ENCODE measurements at places on chromosomes 1 and 21.

DNA sequence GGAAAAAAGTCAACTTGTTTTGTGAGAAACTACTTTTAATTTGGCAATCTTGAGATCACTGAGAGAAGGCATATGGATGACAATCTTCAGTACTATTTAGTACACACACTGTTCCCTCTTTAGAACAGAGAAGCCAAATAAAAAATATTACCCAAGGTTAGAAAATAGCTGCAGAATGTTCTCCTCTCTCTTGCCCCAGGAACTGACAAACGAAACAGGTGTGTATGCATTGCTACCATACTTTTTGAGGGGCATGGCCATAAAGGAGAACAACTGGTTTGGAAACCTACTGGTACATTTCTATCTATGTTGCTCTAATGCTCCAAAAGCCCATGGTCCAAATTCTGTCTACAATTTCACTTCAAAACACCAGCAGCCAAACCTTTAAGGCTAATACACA, 5.7 kb downstream of the TOR1AIP2 start:
- H3K4me1 ChIP-seq = peaks cover 1% of the 10 kb centered on the region
- H3K27me3 ChIP-seq = no peaks in the 10 kb centered on the region
- H3K36me3 ChIP-seq = peaks cover 11% of the 10 kb centered on the region

DNA sequence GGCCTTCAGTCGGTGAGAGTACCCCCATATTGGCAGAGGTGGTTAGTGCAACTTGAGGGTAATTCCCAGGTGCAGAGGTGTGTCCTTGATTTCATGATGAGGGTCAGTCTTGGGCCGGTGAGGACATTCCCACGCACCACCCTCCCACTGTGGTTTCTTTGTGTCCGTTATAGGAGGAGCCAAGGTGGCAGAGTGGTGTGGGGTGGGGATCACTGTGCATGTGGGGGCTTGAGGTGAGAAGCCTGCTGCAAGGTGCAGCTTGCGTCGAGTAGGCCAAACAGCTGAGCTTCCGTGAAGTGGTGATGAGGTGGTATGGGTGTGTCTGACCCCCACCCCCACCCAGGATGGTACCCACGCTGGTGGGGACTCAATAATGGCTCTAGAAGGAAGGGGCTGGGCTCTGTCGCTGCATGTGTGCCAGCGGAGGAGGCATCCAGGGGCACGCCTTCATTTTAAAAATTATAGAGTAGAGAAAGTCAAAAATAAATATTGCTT, 6.2 kb downstream of the PTPRF start:
- no peaks in the 10 kb centered on the region for H3K36me3 ChIP-seq
- peaks cover under 1% of the 10 kb centered on the region for H3K4me1 ChIP-seq
- peaks cover 5% of the 10 kb centered on the region for H3K27me3 ChIP-seq
- no peak for DNase-seq
- H3K27ac ChIP-seq = no peak overlapping the region

- no peak overlapping the region for H3K4me3 ChIP-seq
- DNase-seq = no peak
- H3K27ac ChIP-seq = no peak overlapping the region
- no peaks in the 10 kb centered on the region for H3K4me1 ChIP-seq
- no peaks in the 10 kb centered on the region for H3K27me3 ChIP-seq
- H3K36me3 ChIP-seq = no peaks in the 10 kb centered on the region
Observed at GRCh38 chr21:45048026-45048698, 26.2 kb upstream of the ADARB1 start.

- no peak for DNase-seq
- H3K27me3 ChIP-seq = no peaks in the 10 kb centered on the region
- no peaks in the 10 kb centered on the region for H3K36me3 ChIP-seq
- H3K4me3 ChIP-seq = peak overlapping the region; percentile 34
- H3K27ac ChIP-seq = peak overlapping the region; percentile 71
Observed at GRCh38 chr21:34615487-34615814, 538 bp upstream of the RCAN1 start.

DNA sequence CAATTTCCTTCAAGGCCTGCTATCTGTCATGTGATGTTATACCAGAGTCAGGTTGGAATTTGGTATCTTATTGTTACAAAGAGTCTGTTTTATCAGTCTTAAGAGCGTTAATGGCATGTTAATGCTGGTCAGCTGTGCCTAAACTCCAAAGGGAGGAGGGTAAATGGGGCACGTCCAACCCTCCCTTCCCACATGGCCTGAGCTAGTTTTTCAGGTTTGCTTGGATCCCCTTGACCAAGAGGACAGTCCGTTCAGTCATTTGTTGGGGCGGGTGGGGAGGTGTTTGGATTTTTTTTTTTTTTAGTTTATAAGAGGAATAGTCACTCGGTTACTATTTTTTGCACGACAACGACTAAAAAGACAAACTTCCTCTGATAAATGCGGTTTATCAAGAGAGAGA, 63.8 kb upstream of the LYST start:
- no peak for DNase-seq
- H3K4me3 ChIP-seq = no peak overlapping the region
- H3K27me3 ChIP-seq = no peaks in the 10 kb centered on the region

DNA sequence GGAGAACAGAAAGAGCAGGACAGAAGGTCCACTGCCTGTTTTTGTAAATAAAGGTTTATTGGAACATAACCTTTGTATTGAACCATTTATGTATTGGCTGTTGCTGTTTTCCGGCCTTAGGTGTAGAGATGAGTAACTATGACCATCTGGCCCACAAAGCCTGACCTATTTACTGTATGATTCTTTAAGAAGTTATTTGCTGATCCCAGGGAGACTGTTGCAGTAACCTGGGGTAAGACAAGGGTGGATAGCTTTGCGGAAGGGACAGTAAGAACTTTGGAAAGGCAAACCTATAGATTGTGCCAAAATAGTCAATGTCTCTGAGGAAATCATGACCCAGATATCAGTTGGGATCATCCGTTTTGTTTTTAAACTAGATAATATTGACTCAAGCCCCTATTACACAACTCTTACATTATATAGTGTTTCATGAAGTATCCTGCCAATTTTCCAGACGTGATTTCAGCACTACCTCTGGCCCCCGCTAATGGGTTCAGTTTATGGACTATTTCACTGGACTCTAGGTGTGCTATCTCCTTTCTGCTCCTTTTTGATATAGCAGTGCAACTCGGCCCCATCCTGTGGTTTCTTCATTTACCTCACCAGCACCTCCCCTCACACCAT, 20.8 kb upstream of the TLCD4 start:
- no peak for DNase-seq
- H3K27me3 ChIP-seq = no peaks in the 10 kb centered on the region
- no peaks in the 10 kb centered on the region for H3K36me3 ChIP-seq
- H3K4me1 ChIP-seq = no peaks in the 10 kb centered on the region
- H3K4me3 ChIP-seq = no peak overlapping the region

- no peaks in the 10 kb centered on the region for H3K27me3 ChIP-seq
- no peaks in the 10 kb centered on the region for H3K4me1 ChIP-seq
- no peaks in the 10 kb centered on the region for H3K36me3 ChIP-seq
- no peak overlapping the region for H3K4me3 ChIP-seq
- H3K27ac ChIP-seq = no peak overlapping the region
Observed at GRCh38 chr1:37094302-37094701, 60.0 kb upstream of the GRIK3 start.

DNA sequence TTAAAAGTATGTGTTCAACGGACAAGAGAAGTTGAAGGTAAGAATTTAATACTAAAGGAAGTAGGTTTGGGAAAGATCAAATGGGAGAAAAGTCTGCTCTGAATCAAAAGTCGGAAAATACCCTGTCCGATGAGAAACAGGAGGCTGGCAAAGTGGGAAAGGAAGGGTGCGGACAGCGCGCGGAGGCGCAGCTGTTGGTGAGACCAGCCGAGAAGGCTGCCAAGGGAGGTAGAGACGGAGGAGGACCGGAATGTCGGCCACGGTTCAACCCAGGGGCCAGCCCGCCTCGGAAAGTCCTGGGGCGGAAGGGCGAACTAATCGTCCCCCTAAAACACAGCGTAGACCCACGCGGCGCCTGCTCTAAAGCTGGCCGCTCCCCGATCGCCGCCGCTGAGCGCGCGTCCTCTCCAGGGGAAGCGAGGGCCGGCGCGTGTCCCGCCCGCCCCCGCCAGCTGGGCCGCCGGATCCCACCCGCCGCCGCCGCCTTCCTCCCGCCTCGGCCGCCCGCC, 639 bp upstream of the SPATA1 start:
- peak overlapping the region; percentile 98 for H3K27ac ChIP-seq
- no peaks in the 10 kb centered on the region for H3K27me3 ChIP-seq
- peaks cover 5% of the 10 kb centered on the region for H3K36me3 ChIP-seq
- peaks cover 5% of the 10 kb centered on the region for H3K4me1 ChIP-seq
- peak overlapping the region; percentile 92 for H3K4me3 ChIP-seq
- DNase-seq = no peak

- H3K4me1 ChIP-seq = no peaks in the 10 kb centered on the region
- no peak overlapping the region for H3K27ac ChIP-seq
- H3K4me3 ChIP-seq = no peak overlapping the region
- no peaks in the 10 kb centered on the region for H3K27me3 ChIP-seq
- no peak for DNase-seq
Observed at GRCh38 chr1:167344112-167344511, 123.4 kb downstream of the POU2F1 start.

GRCh38 chr1:197451381-197451780, 183.3 kb downstream of the CRB1 start:
- H3K27ac ChIP-seq = no peak overlapping the region
- no peaks in the 10 kb centered on the region for H3K36me3 ChIP-seq
- no peak for DNase-seq
- no peaks in the 10 kb centered on the region for H3K4me1 ChIP-seq
- no peak overlapping the region for H3K4me3 ChIP-seq

DNA sequence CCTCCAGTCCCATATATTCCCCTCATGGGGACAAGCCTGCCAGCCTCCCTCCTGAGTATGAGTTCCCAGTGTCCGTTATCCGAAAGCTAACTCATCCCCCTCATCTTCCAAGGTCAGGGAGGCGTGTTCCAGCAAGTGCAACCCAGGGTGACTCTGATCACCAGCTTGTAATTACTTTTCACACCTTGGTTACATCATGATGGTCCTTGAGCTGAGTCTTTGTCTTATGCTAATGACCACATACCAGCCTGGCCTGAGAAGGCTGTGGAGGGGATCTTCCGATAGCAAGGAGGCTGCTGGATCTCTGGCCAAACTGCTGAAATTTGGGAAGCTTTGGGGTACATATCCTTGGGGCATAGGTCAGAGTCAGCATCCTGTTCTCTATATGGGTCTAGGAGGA, 99.6 kb downstream of the DDX20 start:
- no peak overlapping the region for H3K4me3 ChIP-seq
- DNase-seq = no peak
- H3K27me3 ChIP-seq = no peaks in the 10 kb centered on the region
- H3K36me3 ChIP-seq = no peaks in the 10 kb centered on the region
- no peaks in the 10 kb centered on the region for H3K4me1 ChIP-seq
- H3K27ac ChIP-seq = no peak overlapping the region

DNA sequence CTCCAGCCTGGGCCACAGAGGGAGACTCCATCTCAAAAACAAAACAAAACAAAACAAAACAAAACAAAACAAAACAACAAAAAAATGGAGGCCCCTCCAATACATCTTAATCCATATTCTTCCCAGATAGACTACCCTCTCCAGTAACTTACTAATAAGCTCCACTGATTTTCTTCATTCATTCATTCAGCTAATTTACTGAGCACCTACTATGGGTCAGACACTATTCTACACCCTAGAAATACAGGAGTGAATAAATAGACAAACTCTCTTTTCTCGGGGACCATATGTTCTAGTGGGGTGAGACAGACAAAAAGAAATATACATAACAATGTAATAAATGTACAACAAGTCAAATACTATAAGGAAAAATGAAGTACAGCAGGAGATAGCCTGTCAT, 7.8 kb upstream of the CDC20 start:
- no peaks in the 10 kb centered on the region for H3K27me3 ChIP-seq
- no peak overlapping the region for H3K4me3 ChIP-seq
- H3K27ac ChIP-seq = no peak overlapping the region
- peaks cover 4% of the 10 kb centered on the region for H3K4me1 ChIP-seq
- no peak for DNase-seq

GRCh38 chr1:42851420-42851819, 5.0 kb downstream of the ZNF691 start:
- no peak overlapping the region for H3K27ac ChIP-seq
- H3K4me3 ChIP-seq = no peak overlapping the region
- H3K4me1 ChIP-seq = peaks cover 7% of the 10 kb centered on the region
- H3K36me3 ChIP-seq = peaks cover 16% of the 10 kb centered on the region

GRCh38 chr21:43771199-43771675, 4.9 kb downstream of the CSTB start:
- H3K4me3 ChIP-seq = no peak overlapping the region
- peaks cover 16% of the 10 kb centered on the region for H3K4me1 ChIP-seq
- no peak overlapping the region for H3K27ac ChIP-seq

- H3K27me3 ChIP-seq = no peaks in the 10 kb centered on the region
- peaks cover 22% of the 10 kb centered on the region for H3K4me1 ChIP-seq
- peak overlapping the region; percentile 54 for H3K27ac ChIP-seq
- no peaks in the 10 kb centered on the region for H3K36me3 ChIP-seq
- H3K4me3 ChIP-seq = peak overlapping the region; percentile 47
Observed at GRCh38 chr1:229557913-229558414, 543 bp downstream of the ABCB10 start.

DNA sequence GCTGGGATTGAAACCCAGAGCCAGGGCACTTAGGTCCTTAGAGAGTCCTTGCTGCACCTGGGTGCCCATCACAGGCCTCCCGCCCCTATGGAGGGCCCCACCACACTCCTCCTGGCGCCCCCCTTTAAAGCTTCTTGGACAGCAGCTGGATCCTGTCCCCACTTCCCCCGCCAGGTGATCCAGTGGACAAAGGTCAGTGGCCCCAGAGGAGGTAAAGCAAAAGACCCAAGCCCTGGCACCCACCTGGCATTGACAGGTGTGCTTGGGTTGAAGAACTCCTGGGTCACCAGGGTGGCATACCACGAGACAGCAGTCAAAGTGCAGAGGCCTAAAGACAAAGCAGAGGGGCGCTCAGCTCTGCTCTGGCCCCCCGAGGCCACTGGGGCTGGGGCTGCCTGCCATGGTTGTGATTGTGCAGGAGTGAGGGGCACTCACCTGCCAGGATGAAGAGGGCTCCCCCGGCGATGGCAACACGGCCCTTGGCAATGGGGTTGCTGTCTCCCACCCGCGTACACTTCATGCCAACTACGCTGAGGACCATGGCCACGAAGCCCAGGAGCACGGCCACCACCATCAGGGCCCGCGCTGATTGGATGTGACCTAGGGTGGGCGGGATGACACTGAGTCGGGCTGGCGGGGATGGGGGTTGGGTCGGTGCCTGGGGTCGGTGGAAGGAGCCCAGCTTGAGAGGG, 1.9 kb downstream of the CLDN19 start:
- no peaks in the 10 kb centered on the region for H3K27me3 ChIP-seq
- no peak overlapping the region for H3K4me3 ChIP-seq
- peaks cover 15% of the 10 kb centered on the region for H3K4me1 ChIP-seq
- no peaks in the 10 kb centered on the region for H3K36me3 ChIP-seq

DNA sequence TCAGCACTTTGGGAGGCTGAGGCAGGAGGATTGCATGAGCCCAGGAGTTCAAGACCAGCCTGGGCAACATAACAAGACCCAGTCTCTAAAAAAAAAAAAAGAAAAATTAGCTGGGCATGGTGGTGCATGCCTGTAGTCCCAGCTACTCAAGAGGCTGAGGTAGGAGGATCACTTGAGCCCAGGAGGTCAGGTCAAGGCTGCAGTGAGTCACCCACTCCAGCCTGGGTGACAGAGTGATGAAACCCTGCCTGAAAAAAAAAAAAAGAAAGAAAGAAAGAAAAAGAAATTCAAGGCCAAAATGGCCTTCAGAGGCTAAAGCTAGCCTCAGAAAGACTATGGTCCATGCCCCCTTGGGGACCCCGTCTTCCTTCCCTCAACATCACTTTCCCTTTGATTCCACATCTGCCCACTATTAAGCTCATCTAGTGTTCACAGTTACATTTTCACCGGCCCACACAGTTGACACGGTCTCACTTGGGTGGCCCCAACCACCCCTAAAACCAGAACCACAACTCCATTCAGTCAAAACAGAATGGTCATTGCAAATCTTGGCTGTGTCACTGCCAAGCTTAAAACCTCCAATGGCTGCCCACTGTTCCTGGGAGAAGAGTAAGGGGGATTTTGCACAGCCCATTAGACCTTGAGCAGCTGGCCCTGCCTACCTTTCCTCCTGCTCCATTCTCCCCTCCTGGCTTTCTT, 2.1 kb upstream of the CAPN8 start:
- no peak overlapping the region for H3K27ac ChIP-seq
- no peaks in the 10 kb centered on the region for H3K4me1 ChIP-seq
- no peak overlapping the region for H3K4me3 ChIP-seq
- DNase-seq = no peak
